ENCODE measurements at places on chromosomes 6 and 20. TPM values are rescaled to one million over a fixed set of nuclear protein-coding genes. Genes with fewer than 3 reads are reported as not detected.

DNA sequence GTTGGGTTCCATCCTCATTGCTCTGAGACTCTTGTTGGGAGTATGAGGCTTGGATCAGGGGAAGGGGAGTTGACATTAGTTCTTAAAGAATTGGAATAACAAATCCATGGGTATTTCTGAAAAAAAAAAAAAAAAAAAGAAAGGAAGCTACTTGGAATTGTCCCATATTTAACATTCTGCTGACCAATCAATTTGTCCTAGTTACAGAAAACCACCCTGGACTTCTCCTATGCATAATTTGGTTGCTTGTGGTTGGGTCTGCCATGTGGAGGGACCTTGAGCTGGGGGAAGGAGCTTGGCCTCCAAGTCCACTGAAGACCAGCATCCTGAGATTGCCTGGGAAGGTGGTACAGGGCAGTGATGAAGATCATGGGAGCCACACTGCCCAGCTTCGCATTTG lies 32.6 kb downstream of the PLG start:
- no peak for DNase-seq

DNA sequence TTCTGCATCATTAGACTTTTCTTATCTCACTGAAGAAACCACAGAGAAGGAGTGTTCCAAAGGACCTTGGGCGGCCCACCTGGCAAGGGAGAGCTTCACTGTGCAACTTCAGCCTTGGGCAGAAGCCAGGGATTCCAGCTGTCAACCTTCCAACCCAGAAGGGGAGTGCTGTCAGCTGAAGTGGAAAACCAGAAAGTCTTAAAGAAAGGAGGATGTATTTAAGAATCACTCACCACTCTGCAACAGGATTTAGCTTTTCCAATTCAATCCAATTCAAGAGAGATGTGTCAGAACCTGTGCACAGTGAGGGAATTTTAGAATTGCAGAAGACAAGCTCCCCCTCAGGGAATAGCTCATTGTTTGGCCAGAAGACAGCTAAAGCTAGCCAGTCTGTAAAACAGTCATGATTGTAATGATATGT lies 553.7 kb downstream of the CD83 start:
- no peak for DNase-seq

GRCh38 chr20:31948008-31948407 lies 3.8 kb downstream of the PDRG1 start:
- no peak for DNase-seq

DNA sequence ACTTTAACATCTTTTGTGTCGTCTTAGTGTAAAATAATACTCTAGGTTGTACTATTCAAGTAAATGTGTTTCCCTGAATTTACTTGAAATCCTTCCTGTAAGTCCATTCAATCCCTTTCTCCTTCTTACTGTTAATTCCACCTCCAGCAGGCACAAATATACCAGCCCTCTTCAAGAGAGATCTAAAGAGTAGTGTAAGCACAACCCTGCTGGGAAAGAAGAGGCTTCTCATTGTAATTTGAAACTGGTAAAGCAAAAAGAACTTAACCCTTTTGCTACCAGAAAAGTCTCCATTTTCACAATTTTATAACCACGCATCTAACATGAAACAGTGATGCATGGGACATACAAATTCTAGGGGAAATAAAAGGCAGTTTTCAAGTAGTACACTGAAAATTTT lies at the start of gene BMP5:
Gene BMP5 (minus strand): TSS at position 191 of the 400 bp plus-strand sequence. CDS start 725 bp downstream, outside the sequence.
- DNase-seq, result no peak

DNA sequence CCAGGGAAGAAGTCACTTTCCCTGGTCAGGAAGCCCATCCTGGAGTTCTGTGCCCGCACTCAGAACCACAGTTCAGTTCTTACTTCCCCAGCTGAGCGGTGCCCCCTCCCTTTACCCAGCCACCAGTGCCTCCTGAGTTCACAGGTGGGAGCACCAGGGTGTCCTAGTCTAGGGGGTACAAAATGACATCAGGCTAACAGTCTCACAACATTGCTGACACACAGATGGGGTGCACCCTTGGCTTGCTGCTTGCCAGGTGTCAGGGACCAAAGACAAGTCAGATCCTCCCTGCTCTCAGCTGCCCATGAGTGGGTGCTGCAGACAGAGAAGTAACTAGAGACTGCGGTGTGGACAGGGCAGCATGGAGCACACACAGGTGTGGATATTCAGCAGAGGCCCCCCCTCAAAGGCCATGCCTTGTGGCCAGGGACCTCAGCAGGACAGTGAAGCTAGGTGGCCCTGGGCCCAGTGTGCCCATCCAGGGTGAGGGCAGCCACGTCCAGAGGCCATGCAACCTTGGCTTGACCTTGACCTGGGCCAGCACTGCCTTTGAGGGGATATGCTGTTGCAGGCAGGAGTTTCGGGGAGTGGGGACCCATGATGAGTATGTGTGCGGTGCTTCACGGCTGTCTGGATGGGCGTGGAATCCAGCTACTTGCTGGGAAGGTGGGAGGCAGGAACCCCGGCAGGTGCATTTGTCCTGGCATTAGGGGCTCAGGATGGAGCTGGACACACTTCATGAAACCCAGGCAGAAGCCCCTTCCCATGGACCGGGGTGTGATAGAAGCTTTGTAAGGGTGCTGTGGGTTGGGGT lies 110.4 kb upstream of the FRMD1 start:
- no peak for DNase-seq

DNA sequence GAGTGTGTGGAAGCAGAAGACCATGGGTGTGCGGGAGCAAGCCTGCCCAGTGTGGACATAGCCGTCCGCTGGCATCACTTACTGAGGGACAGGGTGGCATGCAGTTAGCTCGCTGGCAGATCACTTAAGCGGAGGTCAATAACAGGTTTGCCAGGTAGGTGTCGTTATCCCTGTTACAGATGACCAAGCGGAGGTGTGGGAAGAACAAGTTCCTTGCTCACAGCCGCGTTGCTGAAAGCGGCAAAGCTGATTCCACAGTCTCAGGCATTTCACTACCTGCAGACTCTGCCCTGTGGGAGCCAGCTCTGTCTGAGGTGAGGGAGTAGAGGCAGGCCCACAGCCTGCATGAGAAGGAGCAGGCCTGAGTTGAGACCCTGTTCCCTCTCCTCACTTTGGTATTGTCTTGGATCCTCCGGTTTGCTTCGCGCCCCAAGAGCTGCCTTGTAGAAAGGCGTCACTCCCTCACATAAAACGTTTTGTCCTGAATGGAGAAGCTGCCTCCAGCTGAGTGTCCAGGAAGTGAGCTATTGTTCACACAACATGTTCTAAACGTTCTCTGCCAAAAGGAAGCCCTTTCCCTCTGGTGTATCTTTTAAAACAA lies 96.9 kb downstream of the TCP11 start:
- no peak for DNase-seq

- no peak for DNase-seq
Observed at GRCh38 chr6:15893556-15894253, 230.9 kb upstream of the DTNBP1 start.

DNA sequence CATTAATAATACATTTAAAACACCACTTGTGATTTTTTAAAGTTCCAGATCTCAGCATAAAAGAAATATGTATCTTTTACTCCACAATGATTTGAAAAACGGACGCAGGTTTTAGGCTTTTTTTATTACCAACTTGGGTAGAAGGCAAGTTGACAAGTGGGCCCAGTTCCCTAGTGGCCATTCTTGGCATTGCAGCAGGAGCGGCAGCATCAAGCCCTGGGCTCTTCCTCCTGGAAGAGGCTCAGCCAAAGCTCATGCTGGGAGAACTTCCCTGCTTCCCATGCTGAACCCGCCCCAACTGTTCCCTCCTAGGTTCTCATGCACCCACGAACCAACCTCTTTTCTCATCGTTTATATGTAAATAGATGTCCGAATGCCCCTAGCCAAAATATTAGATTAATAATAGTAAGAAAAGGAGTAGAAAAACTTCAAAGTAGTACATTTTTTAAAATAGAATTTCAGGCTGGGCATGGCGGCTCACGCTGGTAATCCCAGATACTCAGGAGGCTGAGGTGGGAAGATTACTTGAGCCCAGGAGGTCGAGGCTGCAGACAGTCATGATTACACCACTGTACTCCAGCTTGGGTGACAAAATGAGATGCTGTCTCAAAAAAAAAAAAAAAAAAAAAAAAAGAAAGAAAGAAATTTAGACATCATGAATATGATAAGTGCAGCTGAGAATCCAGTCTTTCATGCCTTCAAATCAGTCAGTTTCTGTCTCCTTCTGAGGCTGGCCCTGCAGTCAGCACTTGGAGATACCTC lies 18.2 kb upstream of the MYB start:
- no peak for DNase-seq

- no peak for DNase-seq
Observed at GRCh38 chr20:43345676-43346075, 112.0 kb upstream of the SRSF6 start.

GRCh38 chr6:29816030-29816429 lies 11.6 kb upstream of the HLA-G start:
- no peak for DNase-seq

- no peak for DNase-seq
Observed at GRCh38 chr20:11207749-11208502, 534.1 kb upstream of the JAG1 start.

Gene PPIL4
- 23.0 TPM for total RNA-seq

Gene SLC17A3
- total RNA-seq, result not detected

Gene SLC22A2
- not detected for total RNA-seq

Gene UST
- 5.2 TPM for total RNA-seq

Gene PCMTD2
- total RNA-seq, result 33.7 TPM

Gene FAM83C
- not detected for total RNA-seq

Gene POPDC3
- total RNA-seq, result 9.7 TPM

Gene CRYBG1
- total RNA-seq, result 27.4 TPM

Gene SCUBE3
- 0.22 TPM for total RNA-seq

Gene PARD6B
- total RNA-seq, result 2.0 TPM

Gene TFAP2D
- total RNA-seq, result not detected
